ENCODE measurements at places on chromosomes 12 and 14.

DNA sequence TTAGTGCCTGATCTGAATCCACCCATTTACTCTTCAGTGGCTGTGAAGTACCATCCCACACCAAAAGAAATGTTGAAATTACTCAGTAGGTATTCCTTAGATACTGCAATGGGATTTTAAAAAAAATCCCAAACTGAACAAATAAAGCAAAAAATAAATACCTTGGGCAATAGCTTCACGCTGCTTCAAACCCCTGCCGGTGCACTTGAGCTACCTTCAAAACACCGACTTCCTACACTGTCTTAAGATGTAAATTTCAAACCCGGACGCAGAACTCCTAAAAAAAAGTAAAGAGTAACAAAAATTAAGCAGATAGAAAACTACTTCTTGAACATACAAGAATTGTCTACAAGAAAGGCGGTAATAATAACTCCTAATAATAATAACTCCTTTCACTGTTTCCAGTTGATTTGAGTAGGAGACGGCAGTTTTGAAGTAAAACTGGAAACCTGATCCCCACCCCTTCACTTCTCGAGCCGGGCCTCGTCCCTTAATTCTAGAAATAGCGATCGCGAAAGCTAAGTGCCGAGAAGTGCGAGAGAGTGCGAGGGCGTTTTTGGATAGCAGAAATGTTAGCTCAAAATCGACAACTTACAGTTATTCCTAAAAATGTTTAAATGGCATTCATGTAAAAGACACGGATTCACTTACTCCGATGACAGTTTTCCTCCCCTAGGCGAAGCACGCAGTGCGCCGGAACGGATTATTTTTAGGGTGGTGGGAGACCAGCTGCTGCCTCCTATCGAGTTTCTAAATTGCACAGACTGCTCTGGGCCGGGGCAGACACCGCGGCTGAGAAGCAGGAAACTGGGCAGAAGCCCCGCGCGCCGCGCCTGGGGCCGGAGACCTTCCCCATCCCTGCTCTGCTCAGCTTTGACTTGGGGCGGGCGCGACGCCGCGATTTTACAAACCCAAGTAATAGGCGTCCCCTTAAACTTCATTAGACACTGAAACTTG is at the start of gene ABCC9:
Gene ABCC9 (minus strand): TSS at position 878 of the 957 bp plus-strand sequence. CDS start 4,752 bp downstream, outside the sequence.
- no peak for DNase-seq

DNA sequence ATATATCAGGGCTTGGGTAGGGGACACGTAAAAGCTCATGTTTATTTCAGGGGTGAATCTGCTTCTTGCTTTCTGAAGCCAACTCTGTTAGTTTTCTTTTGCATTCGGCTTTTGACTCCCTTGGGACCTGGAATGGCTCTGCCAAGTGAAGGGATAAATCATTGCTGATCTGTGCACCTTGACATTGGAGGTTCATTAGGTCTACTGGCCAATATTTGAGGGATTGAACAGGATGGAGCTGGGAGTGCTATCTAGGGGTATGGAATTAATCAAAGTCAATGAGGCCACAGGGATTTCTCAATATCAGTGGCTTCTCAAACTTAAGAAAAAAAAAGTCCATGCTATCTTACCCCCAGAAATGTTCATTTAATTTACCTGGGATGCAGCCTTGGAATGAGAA is 203.5 kb upstream of the RMST start:
- no peak for DNase-seq

DNA sequence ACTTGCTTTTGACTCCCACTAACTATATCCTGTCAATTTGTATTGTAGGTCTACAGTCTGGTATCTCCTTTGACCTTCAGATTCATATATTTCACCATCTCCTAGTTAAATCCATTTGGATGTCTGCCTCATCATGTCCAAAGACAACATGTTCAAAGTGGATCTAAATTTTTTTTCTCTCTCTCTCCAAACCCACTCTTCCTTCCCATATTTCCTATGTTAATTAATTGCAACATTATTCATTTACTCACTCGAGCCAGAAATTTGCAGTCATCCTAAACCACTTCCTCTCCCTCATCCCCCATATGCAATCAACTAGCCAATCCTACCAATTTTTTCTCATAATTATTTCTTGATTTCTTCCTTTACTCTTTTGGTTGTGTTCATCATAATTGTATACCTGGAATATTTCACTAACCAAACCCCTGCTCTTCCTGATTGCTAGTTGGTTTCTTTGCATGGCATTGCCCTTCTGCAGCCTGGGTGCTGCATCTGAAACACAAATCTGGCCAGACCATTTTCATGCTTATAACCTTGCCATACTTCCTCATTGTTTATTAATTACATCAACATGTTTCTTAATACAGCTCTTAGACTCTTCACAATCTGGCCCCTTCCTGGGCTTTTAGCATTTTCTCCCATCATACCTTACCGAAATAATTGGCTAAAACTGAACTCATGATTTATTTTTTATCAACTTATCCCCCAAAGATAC is 442.2 kb downstream of the ADAMTS20 start:
- no peak for DNase-seq

DNA sequence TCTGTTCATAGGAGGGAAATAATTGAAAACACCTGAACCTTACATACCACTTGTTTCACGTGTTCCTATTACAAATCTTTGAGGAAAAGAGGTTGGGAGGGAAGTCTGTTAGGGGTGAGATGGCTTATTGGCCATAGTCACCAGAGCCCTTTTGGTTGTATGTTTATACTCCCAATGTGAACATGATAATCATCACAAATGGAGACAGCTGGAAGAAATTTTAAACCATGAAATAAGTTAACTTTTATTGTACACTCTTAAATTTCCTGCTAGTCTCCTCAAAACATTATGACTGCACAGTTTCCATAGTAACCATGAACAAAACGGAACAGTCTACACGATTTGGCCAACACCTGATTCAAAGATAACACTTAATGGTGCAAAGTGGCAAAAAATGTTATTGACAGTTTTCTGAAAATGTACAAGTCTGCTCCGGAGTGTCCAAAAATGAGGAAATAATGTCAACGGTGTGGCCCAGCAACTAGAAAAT is 56.9 kb downstream of the LMNTD1 start:
- DNase-seq, result no peak
